ENCODE measurements at places on chromosomes 16 and 17.
A peak's percentile ranks its signal among the peaks of the same experiment; 100 is the strongest.

DNA sequence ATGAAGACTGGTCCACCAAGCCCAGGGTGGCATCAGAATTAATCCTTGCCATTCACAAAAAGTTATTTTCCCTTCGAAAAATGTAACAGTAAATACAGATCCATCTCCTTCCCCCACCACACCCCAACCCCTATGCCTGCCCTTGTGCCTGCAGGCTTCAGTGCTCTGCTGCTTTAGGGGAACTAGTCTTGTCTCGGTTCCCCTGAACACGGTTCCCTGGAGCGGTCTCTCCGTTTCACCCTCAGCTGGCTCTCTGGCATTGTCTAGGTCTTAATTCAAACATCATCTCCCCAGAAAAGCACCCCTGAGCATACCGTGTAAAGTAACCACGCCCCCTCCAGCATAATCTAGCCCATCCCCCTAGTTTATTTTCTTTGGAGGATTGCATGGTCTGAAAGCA is 25.8 kb downstream of the EMP2 start:
- DNase-seq = no peak

DNA sequence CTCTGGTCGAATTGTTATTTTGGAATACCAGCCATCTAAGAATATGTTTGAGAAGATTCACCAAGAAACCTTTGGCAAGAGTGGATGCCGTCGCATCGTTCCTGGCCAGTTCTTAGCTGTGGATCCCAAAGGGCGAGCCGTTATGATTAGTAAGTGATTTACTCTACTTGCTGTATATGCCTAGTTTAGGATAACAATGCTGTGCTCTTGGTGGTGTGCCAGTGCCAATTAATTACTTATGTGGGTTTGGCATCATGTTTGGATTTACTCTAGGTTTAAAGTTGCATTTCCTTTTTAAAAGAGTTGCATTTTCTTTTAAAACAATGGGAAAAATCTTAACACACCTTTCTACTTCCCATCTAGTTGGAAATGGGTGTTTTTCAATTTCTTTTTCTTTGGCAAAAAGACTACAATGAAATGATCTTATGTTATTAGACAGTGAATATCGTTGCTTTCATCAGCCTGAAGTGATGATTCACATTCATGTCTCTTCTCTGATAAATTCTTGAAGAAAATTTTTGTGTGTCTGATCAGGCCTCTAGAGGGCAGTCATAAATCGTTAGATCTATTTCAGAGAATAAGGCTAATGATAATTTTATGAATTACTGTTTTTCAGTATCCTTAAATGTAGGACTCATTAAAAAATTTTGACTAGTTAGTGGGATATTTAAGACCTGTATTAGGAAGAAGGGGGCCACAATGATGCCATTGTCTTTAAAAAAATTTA is 5.6 kb downstream of the SF3B3 start:
- no peak for DNase-seq

DNA sequence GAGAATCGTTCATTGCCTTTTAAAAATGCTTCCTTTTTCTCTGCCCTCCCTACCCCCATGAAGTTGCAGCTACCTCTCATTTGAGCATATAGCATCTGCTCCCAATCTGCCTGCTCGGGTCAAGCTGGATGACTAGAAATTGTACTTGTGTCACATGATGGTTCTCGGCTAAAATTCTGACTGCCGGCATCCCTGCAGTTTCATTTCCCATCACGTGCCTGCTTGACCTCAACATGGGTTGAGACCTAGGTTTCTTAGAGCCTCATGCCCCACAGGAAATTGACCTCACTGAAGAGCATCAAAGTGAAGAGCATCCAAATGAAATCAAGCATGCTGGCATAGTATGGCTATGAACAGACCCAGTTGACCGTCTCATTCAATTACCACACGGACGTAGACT is 581.6 kb upstream of the PSMD7 start:
- no peak for DNase-seq

GRCh38 chr17:48752399-48753288 is 24.1 kb upstream of the HOXB13 start:
- no peak for DNase-seq

DNA sequence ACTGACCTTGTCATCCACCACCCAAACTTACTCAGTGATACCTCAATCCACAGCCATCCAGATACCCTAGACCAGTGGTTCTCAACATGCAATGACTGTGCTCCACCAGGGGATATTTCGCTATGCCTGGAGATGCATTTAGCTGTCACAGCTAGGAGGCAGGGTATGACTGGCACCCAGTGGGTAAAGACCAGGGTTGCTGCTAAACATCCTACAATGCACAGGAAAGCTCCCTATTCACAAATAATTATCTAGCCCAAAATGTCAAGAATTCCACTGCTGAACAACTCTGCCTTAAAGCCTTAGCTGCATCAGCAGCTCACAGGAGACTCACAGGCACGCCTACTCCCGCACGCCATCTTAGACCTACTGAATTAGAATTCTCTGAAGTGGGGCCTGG is 212.6 kb downstream of the GRIN2A start:
- DNase-seq = no peak

DNA sequence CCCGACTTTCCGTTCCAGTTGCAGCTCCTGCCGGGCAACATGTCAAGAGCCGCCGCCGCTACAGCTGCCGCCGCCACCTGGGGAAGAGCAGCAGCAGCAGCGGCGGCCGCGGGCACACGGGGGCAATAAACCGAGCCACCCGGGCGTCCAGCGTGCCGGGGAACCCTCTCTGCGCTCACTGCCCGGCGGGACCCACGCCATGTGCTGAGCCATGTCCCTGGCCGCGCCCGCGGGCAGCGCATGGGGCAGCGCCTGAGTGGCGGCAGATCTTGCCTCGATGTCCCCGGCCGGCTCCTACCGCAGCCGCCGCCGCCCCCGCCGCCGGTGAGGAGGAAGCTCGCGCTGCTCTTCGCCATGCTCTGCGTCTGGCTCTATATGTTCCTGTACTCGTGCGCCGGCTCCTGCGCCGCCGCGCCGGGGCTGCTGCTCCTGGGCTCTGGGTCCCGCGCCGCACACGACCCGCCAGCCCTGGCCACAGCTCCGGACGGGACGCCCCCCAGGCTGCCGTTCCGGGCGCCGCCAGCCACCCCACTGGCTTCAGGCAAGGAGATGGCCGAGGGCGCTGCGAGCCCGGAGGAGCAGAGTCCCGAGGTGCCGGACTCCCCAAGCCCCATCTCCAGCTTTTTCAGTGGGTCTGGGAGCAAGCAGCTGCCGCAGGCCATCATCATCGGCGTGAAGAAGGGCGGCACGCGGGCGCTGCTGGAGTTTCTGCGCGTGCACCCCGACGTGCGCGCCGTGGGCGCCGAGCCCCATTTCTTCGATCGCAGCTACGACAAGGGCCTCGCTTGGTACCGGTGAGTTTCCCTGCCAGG is 604 bp downstream of the HS3ST3B1 start:
- DNase-seq = no peak

- DNase-seq = no peak
These were observed 14.7 kb downstream of the ALOX15B start for GRCh38 chr17:8053600-8053999.

- DNase-seq = peak; percentile 38
These were observed 3.6 kb downstream of the ALDH3A1 start for GRCh38 chr17:19744492-19744891.

GRCh38 chr17:77772461-77772897 is 186.0 kb upstream of the TNRC6C start:
- no peak for DNase-seq

GRCh38 chr16:69150146-69150865 is 17.9 kb downstream of the UTP4 start:
- no peak for DNase-seq

GRCh38 chr16:22270525-22270924 is 26.7 kb upstream of the POLR3E start:
- DNase-seq = no peak

GRCh38 chr16:11235703-11235991 is 20.4 kb downstream of the SOCS1 start:
- no peak for DNase-seq

- DNase-seq = no peak
These were observed 15.9 kb upstream of the PECAM1 start for GRCh38 chr17:64406321-64407200.

- DNase-seq = no peak
These were observed 9.3 kb upstream of the ZC3H18 start for GRCh38 chr16:88560714-88561484.

GRCh38 chr17:33201283-33201682 is 91.8 kb downstream of the ASIC2 start:
- DNase-seq = no peak

- DNase-seq = no peak
These were observed 42.3 kb upstream of the BCAR1 start for GRCh38 chr16:75293772-75294171.

- DNase-seq = no peak
These were observed 492.2 kb downstream of the CDH11 start for GRCh38 chr16:64629622-64630021.

DNA sequence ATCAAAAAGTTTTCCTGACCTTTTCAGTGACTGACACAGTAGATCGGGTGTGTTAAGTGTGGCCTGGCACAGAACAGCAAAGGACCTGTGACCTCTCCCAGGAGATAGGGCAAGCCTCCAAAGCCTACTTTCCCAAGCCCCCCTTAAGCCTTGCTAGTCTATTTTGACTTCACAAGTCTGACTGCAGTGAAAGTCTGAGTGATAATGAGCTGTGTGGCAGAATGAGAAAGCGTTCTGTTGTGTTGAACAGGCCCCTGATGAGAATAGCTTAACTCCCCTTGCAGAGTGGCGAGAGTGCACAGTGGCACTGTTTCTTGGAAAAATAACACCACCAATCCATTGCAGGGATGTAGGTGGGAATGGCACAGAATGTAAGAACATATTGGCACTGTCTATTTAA is 32.8 kb downstream of the MMD start:
- no peak for DNase-seq

- peak; percentile 63 for DNase-seq
These were observed 12.9 kb downstream of the TRPV2 start for GRCh38 chr17:16428098-16428882.

DNA sequence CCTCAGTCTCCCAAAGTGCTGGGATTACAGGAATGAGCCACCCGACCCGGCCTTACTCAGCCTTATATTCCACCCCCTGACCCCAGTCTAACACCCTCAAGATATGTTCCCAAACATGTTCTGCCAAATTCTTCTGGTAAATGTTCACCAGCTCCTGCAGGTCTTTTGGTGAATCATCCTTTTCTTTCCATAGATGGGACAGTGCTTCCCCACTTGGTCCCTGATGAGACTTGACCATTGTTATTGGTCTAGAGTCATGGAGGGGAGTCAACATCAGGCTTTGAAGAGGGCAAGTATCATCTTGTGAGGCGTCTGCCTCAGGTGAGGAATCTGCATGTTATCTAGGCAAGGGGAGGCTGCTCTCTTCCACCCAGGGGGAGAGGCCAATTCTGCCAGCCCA is 10.4 kb upstream of the RUNDC3A start:
- DNase-seq = no peak

GRCh38 chr17:49951362-49952082 is 17.5 kb upstream of the DLX4 start:
- DNase-seq = no peak

DNA sequence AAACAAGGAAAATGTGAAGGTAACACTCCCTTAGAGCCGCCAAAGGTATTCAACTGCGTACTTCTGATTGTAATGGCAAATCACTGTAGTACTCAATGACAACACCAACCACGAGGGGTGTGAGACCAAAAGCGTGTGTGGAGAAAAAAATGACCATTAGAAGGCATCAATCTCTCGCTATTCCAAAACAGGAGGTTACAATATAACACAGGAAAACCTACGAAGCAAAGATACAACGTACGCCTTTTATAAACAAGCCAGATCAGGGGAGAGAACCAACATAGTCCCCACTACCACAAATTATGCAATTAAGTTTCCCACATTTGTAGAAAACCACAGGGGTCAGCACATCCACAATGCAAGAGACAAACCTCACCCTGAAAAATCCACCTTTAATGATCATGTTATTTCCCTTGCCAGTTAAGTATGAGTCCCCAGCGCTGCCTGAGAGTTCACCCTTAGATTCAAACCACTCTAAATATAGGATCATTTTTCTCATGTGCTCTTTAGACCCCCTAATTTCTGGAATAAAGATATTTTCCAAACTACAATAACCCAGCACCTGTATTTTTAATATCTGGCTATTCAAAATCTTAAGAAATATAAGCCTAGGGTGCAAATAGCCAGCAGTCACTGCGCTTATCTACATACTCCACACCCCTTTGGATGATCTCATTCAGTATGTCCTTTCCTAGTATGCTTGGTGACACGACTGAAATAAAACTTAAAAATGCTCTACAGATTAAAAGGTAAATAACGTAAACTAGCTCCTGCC is 12.4 kb downstream of the TEX14 start:
- DNase-seq = no peak

DNA sequence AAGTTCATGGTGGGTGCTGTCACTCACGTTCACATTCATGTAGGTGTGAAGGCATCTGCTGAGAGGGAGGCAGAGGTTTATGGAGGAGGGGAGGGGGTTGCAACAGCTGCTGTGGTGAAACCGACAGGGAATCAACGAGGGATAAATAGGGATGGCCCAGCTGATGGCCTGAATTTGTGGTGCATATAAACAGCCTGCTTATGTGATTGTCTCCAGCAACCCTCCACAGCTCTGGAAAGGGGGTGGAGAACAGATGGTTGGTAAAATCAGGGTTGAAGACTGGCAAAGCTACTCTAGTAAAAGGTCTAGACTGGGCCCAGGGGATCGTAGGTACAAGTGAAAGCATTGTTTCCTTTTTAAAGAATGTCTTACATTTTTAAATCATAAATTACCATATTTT is 53.7 kb downstream of the IQCK start:
- no peak for DNase-seq

DNA sequence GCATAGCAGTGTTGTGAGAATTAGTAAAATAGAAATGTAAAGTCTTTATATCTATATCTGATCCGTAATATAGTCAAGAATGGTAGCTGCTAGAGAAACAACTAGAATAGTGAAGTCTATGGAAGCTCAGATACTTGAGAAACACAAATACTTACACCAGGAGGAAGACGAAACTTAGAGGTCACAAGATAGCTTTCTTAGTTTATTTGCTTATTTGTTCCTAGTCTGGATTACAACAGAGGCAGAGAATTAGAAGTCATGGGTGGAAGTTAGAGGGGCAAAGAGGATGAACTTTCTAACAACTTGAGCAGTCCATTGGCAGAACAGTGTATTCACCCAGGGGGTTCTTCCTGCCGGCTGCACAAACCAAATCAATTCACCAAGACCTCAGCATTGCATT is 13.9 kb downstream of the GNGT2 start:
- DNase-seq = no peak

DNA sequence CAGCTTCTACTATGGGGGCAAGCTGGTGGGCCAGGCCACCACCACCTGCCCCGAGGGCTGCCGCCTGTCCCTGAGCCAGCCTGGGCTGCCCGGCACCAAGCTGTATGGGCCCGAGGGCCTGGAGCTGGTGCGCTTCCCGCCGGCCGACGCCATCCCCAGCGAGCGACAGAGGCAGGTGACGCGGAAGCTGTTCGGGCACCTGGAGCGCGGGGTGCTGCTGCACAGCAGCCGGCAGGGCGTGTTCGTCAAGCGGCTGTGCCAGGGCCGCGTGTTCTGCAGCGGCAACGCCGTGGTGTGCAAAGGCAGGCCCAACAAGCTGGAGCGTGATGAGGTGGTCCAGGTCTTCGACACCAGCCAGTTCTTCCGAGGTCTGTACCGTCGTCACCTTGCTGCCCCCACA is 19.5 kb downstream of the IRF8 start:
- DNase-seq = no peak

GRCh38 chr17:35878361-35878760 is 1.8 kb downstream of the CCL5 start:
- no peak for DNase-seq

GRCh38 chr17:27438348-27438998 is 17.8 kb upstream of the KSR1 start:
- DNase-seq = no peak

GRCh38 chr17:37829592-37830123 is 84.8 kb upstream of the HNF1B start:
- no peak for DNase-seq

GRCh38 chr16:29898804-29899515 is 390 bp downstream of the SEZ6L2 start:
- DNase-seq = no peak
